ENCODE measurements at places on chromosomes 1 and 21.

GRCh38 chr21:35266546-35266945, 217.4 kb upstream of the RUNX1 start:
- DNase-seq, result no peak

DNA sequence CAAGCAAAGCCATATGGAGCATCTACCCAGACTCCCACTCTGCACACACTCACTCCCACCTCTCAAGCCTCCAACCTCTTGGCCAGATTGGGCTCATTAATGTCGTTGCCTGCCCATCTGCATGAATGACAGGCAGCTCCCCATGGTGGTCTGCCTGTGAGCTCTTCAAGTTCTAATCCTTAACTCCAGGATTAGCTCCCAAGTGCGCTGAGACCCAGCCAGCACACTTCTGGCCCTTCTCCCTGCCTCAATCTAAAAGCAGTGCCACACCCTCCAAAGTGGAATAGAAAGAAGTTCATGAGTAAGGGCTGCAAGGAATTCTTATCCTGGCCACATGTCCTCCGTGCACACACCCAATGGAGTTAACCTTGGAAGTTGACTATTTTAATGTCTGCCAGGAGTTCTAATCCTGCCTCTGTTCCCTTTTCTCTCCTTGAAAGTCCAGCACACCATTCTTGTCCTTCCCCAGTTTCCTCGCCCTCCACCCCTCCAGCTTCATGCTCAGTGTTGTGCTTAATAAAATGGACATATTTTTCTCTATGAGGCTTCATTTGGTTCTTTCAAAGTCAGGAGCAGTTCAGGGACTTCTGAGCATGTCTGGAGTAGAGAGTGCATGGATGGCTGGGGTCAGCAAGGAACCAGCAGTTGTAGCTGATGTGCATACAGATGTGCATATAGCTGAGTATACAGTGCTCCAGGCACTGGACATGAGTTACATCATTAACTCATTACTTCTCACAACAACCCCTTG, 30.1 kb downstream of the CAMK1G start:
- no peak for DNase-seq

GRCh38 chr1:187883356-187883755, 1054.6 kb downstream of the PLA2G4A start:
- no peak for DNase-seq

DNA sequence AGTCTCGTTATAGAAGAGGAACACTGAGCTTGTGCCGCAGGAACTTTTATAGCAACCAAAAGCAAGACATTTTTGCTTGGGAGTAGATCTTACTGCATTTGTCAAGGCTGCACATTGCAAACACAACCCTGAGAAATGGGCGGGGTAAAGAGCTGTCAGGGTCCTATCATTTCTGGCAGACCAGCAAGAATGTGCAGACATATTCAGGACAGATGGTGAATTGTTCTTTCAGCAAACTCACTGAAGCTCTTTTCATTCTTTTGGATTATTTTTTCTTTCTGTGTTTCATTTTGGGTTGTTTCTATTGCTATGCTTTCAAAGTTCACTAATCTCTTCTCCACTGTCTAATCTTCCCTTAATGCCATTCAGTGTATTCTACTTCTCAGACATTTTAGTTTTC, 5.1 kb upstream of the ACTN2 start:
- no peak for DNase-seq

- no peak for DNase-seq
These were observed 80.2 kb upstream of the ACTL8 start for GRCh38 chr1:17674726-17675500.

DNA sequence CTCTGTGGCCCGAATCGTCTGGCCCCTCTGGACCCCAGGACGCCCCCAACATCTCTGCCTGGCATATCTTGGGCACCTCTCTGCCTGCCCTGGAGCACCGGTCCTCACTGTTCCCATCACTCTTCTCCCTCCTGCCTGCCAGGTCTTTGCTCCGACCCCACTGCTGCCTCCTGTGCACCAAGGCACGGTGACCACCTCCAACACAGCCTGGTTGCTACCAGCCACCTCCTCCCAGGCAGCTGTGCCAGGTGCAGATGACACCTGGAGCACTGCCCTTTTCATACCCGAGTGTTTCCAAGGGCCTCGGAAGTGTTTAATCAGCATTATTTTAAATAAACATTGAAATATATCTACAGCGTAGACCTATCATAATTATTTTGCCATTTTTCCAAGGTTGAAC, 31.3 kb downstream of the PKNOX1 start:
- DNase-seq, result no peak

- DNase-seq, result no peak
These were observed 7.1 kb upstream of the CRYBG2 start for GRCh38 chr1:26360807-26361604.

DNA sequence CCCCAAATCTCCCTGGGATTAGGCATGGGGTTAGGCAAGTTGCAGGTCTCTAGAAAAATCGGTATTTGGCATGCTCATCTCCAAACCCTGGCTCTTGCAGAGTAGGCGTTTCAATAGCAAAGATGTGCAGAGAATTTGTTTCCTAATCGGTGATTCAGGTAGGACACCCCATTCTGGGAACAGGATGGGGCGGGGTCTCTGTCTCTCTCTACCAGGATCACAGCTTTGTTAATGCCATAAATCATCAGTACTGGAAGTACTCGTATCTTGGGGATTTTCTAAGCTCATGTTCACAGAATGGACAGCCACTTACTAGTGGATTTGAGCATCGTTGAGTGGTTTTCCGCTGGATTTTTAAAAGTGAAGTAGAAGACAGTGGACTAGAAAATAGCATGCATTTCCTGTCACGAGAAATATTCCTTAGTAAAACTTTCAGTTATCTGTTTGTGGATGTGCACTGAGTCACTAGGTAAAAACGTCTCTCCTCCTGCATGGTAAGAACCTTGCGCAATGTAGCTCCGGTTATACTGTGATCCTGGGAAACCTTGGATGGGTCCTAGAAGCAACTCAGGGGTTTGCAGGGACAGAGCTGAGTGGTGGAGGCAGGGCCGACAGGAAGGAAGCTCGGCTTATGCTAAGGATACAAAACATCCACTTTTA, 5.1 kb downstream of the TMEM51 start:
- peak; percentile 83 for DNase-seq

- DNase-seq, result no peak
These were observed 3.4 kb downstream of the SLC26A9 start for GRCh38 chr1:205939690-205940330.

DNA sequence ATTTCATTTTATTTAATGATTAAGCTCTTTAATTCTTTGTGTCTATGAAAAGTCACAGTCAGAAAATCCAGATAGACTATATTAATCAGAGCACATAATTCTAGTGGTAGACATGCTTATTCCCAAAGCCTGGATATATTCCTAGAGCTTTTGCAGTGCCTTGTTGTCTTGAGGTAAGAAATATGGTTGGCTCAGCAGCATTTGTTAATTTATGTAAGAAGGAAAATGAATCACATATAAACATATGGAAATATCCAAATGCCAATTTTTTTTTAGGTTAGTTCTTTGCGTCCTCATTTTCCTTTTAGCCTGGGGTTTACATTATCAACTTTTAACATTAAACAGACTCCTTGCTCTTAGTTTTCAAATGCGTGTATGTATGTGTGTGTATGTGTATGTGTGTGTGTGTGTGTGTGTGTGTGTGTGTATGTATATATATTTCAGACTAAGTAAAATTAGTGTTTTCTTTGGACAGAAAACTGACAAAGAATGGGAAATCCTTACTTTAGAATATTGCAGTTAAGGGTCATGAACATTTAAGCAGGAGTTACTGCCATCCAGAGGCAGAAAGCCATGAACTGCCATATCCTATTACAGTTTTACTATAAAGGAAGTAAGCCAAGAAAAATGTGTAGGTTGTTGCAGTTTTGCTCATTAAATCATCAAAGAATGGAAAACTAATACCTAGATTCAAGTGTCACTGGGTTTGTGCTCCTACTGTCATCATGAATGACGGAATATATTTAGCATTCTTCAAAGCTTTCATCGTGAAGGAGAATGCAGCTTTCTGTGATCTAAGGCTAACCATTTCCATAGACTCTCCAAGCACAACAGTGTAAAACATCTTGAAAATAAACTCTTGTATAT, 477.1 kb upstream of the NR5A2 start:
- no peak for DNase-seq

- DNase-seq, result no peak
These were observed 36.5 kb downstream of the PLA2G4A start for GRCh38 chr1:186865253-186865652.

DNA sequence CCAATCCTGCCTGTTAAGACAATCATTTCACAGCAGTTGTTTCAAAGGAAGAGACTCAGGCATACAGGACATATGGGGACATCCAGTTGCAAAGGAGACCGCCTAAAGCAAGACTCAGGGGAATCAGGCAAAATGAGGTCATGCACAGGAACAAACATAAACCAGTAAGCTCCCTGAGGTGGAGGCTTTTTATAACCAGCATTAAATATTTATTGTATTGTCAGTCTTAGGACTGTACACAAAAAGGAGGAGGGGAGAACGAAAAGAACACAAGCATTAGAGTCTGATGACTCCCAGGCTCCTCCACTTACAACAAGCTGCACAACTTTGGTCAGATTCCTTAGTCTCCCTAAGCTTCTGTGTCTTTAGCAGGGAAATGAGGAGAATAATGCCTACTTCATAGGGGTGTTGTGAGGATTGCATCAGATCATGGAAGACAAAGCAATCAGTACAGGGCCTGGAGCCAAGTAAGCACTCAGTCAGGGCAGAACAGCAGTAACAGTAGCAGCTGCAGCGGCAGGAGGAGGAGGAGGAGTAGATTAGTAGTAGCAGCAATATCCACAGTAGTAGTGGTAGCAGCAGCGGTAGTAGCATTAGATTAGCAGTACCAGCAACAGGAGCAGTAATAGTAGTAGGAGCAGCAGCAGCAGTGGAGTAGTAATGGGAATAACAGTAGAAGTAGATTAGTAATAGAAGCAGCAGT, 54.2 kb upstream of the SPATA6 start:
- DNase-seq, result no peak

- no peak for DNase-seq
These were observed 284.0 kb downstream of the DUSP10 start for GRCh38 chr1:221457685-221458446.

DNA sequence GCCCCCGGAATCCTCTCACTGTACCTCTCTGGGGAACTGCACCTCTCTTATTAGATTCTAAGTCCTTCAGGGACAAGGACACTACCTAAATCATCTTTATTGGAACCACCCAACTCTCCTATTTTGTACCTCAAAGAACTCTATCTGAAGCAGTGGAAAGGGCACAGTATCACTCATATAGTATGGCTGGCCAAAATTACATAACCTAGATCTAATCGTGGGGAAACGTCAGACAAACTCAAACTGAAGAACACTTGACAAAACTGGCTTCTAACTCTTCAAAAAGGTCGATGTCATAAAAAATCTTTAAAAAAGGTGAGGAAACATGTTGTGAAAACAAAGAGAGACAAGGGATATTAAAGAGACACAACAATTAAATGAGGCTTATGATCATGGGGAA, 210.0 kb downstream of the SLC45A1 start:
- no peak for DNase-seq

DNA sequence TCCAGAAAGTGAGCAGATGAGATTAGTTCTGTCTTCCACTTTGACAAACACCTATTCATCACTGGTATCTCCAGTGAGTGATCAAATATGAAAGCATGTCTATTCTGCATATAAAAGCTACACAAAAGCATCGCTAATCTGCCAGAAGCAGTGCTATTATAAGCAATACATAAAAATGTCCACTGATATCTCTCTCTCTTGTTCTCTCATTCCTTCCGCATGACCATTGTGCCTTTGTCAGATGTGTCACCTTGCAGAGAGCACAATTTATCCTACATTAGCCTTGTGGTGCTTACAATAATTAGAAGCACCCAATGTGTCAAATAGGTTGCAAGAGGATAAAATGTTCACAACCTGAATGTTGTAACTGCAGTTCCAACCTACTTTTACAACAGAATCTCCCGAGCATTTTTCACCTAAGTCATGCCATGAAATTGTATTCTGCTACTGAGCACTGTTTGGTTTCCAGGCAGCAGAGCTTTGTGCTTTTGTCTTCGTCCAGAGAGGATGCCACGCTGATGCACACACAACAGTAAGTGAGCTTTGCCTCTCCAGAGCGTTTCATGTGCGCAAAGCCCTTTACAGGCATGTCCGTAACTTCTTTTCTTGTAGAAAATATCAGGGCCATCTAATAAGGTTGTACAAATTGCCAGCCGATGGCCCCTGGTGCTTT, 198.7 kb upstream of the PLD5 start:
- DNase-seq, result no peak

DNA sequence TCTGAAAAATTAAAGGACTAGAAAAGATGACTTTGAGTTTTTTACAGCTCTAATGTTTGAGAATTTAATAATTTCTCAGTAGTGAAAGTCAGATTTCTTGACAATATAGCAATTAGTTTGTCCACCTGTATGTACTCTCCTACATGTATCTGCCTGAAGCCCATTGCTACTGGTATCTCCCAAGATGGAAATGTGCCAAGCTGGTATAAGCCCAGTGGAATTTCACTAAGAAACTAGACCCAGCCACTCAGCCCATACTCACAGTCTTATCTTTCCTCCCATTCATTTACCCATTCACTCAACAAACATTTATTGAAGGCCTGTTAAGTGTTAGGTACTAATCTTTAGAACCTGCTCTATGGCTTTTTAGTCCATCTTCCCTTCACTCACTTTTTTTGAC, 21.6 kb upstream of the TRIM45 start:
- DNase-seq, result no peak

DNA sequence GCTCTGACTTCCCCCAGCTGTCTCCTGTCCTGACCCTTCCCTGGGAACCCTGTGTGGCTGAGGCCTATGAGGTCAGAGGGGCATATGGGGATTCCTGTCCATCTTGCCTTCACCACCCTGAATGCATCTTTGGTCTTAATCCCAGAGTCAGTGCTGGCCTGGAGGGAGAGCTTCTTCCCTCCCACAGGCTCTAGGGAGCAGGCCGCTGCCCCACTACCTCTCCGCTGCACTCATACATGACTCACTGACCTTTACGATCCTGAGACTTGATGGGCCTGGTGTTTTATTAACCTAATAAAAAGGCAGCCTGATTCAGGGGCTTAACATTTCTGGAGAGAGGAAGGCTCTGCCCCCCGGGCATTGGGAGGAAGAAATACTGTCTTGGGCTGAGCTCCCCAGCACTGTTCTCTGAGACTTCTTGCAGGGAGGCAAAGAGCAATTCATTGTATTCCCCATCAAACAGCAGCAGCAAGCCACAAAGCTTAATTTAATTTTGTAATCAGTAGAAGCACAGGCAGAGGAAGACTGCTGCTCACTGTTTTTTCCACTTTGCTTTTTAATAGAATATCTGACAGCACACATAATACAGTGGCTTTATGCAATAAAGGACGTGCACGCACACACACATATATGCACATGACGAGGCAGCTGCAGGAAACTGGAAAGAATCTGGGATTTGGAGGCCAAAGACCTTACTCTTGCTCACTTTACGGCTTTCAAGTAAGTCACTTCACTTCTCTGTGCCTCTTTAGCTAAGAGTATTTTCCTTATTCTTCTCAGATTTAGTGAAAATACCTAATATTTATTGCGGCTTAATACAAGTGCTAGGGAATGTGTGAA, 89.2 kb upstream of the GRIK3 start:
- no peak for DNase-seq
